ENCODE measurements at places on chromosomes 16 and 17. TPM values are rescaled to one million over a fixed set of nuclear protein-coding genes. Genes with fewer than 3 reads are reported as not detected.

GRCh38 chr16:56551796-56552738, 12.8 kb upstream of the MT4 start:
- no peak for DNase-seq
- H3K27ac ChIP-seq, result no peak overlapping the region
- no peaks in the 10 kb centered on the region for H3K36me3 ChIP-seq
- no peaks in the 10 kb centered on the region for H3K27me3 ChIP-seq

DNA sequence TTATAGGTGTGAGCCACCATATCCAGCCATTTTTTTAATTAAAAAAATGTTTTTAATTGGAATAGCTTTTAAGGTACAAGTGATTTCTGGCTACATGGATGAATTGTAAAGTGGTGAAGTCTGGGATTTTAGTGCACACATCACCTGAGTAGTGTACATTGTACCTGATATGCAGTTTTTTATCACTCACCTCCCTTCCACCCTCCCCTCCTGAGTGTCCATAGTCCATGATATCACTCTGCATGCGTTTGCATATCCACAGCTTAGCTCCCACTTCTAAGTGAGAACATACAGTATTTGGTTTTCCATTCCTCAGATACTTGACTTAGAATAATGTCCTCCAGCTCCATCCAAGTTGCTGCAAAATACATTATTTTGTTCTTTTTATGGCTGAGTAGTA, 13.4 kb upstream of the CRYBA1 start:
- no peaks in the 10 kb centered on the region for H3K36me3 ChIP-seq
- H3K4me1 ChIP-seq, result peaks cover 11% of the 10 kb centered on the region
- no peak for DNase-seq
- H3K27ac ChIP-seq, result no peak overlapping the region
- no peaks in the 10 kb centered on the region for H3K27me3 ChIP-seq

NPIPA2 gene
- 0.51 TPM for total RNA-seq

MT1E gene
- 178 TPM for total RNA-seq

DNA sequence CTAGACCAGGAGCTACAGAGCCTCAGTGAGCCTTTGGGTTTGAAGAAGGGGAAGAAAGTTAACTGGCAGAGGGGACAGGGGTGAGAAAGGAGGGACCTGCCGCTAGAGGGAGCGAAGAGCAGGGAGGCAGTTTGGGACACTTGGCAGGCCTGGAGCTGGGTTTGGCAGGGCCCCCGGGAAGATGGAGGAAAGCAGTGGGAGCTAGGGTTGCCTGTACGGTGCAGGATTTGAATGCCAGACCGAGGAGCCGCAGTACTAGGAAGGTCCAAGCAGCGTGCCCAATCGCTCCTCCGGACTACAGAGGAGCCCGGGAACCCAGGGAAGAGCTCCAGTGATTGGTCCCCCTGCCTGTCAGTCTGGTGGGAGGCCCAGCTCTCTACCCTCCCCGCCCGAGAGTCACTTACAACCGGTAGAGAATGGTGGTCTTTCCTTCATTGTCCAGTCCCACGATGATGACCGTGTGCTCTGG, 1.3 kb downstream of the ARL5C start:
- 0 out of 2 replicates have a peak, but pooled peaks cover 4% of the 10 kb centered on the region for H3K4me1 ChIP-seq
- H3K4me3 ChIP-seq, result peak overlapping the region; percentile 63
- no peaks in the 10 kb centered on the region for H3K36me3 ChIP-seq
- peak; percentile 92 for DNase-seq

CCL14 gene
- not detected for total RNA-seq

GRCh38 chr16:55126456-55126855, 195.8 kb downstream of the IRX5 start:
- no peak for DNase-seq
- no peak overlapping the region for H3K27ac ChIP-seq
- H3K27me3 ChIP-seq, result no peaks in the 10 kb centered on the region
- no peak overlapping the region for H3K4me3 ChIP-seq

LGALS9 gene
- 1.3 TPM for total RNA-seq

DNA sequence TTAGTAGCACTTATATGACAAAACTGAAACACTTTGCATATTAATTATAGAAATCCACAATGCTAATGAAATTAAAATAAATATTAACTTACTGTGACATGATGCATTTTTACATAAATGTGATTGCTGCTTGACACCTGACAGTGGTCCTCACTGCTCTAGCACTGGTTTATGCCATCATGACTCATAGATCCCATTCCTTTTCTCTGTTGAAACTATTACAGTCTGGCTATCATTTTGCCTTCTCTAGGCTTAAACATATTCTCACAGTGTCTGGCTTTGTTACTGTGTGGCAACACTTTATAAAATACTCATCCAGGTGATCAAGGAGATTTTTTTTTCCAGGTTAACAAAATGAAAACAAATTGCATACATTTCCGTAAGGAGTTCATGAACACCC, 108.0 kb downstream of the MRTFB start:
- H3K27ac ChIP-seq, result no peak overlapping the region
- H3K4me1 ChIP-seq, result peaks cover 18% of the 10 kb centered on the region
- no peaks in the 10 kb centered on the region for H3K27me3 ChIP-seq

NR1D1 gene
- 2.4 TPM for total RNA-seq

FAHD1 gene
- total RNA-seq, result 40.9 TPM

DNA sequence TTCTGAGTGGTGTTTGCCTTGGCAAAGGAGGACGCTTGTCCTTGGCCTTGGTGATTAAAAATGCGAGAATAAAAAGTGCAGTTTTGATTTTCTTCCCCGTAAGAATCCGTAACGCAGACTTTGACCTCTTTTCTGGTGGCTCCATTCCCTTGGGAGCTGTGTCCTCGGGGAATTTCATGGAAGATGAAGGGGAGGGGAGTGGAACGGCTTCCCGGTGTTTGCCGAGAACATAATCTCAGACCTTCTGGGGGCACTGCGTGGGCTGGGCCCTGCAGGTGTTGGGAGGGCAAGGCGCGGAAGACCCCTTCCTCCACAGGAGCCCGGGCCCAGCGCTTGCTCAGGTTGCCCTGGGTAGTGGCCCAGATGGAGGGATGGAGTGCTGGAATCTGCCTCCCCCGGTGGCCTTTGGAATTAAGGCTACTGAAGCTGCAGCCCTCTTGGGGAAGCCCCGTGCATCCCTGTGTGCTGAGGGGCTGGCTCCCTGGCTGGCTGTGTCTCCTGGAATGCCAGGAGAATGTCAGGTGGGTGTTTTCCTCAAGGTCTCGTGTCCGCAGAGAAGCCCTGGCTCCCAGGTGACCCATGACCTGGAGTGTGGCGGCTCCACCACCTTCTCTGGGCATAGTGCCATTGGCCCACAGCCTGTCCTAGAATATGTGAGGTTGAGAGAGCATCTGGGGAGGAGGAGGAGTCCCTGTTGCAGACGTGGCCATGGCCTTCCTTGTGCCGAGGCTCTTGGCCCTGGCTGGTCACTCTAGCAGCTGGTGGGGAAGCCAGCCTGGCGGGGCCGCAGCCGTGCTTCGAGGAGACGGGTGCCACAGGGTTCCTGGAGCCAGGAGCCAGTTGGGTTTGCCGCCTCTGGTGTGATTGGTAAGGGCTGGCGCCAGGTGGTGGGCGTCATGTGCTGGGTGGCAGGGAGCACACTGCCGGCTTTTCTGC, 3.1 kb downstream of the BAIAP2 start:
- no peak for DNase-seq
- H3K27ac ChIP-seq, result no peak overlapping the region
- peaks cover 21% of the 10 kb centered on the region for H3K4me1 ChIP-seq

SULT1A4 gene
- total RNA-seq, result not detected

RNF157 gene
- total RNA-seq, result 4.0 TPM

- no peaks in the 10 kb centered on the region for H3K27me3 ChIP-seq
- H3K36me3 ChIP-seq, result peaks cover 61% of the 10 kb centered on the region
- H3K4me1 ChIP-seq, result no peaks in the 10 kb centered on the region
- no peak for DNase-seq
- no peak overlapping the region for H3K27ac ChIP-seq
Measured at GRCh38 chr16:22333457-22333994, 36.3 kb downstream of the POLR3E start.

GRCh38 chr16:4850211-4850610, 2.9 kb downstream of the UBN1 start:
- peaks cover 47% of the 10 kb centered on the region for H3K4me1 ChIP-seq
- no peaks in the 10 kb centered on the region for H3K36me3 ChIP-seq
- no peaks in the 10 kb centered on the region for H3K27me3 ChIP-seq
- DNase-seq, result peak; percentile 27
- H3K27ac ChIP-seq, result peak overlapping the region; percentile 9

DNA sequence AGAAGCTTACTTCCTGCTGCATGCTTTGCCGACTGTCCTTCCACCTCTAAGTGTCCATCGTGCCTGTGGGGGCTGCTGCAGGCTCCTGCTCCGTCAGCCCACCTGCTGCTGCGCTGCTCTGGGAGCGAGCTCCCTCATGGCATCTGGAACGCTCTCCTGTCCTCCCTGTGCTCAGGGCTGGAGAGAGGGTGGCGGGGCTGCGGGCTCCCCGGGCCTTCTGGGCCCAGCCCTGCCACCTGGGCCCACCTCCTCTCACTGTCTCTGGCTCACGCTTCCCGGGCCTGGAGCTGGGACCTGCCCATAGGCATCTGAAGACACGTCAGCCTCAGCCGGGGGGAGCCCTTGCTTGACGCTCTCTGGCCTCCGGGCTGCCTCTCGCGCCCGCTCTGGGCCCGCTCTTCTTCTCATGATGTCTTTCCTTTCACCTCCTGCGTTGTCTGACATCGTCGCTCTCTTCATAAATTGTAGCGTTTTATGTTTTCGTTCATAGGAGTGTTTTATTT, 27.0 kb downstream of the NME3 start:
- H3K4me3 ChIP-seq, result no peak overlapping the region
- H3K27ac ChIP-seq, result no peak overlapping the region
- no peaks in the 10 kb centered on the region for H3K36me3 ChIP-seq

MMP15 gene
- 1.4 TPM for total RNA-seq

Measured in GM23248 (cell line).